ENCODE measurements at places on chromosomes 3 and 15. TPM values are rescaled to one million over a fixed set of nuclear protein-coding genes. Genes with fewer than 3 reads are reported as not detected.
A peak's percentile ranks its signal among the peaks of the same experiment; 100 is the strongest.

DNA sequence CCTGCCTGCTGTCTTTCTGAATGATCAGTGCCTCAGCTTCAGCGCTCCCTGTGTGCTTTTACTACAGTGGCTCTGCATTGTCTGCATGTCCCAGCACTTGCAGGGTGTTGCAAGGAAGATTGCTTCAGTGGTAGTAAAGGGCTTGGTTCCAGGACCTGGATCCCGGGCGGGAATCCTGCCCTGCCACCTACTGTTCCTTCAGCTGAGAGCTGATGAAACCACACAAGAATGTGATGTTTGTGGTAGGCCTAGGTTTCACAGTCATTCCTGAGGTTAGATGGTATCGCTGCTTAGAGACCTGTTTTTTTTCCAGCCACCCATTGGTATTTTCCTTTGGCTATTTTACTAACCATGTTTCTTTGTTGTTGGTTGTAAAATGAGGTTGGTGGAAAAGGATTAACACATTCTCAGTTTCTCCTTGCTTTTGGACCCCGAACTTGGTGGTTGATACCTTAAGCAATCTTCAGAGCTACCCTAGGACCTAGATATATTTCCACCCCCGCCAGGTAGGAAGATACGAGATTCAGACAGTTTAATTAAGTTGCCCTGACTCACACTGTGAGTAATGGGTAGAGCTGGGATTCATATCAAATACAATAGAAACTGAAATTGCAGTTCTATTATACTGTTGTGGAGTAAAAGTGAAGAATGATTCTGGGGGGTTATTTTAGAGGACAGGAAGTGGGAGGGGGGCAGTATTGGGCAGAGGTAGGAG, 11.4 kb downstream of the GPR87 start:
- no peak for DNase-seq

GRCh38 chr3:147415286-147415685, 6.1 kb downstream of the ZIC1 start:
- DNase-seq = no peak

DNA sequence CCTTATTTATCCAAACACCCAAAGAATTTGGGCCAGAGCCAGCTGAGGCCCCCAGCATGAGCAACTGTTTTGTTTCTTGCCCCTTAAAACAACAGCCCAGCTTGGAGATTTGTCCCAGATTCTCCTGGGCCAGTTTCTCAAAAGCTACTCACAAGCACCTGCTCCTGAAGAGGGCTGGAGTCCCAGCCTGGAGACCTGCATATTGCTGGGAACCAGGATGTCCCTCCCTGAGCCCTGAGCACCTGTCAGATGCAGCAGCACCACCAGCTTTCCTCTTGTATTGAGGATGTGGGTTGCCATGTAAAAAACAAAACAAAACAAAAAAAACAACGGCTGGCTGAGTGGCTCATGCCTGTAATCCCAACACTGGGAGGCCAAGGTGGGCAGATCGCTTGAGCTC, 7.0 kb upstream of the RFT1 start:
- DNase-seq = no peak

DNA sequence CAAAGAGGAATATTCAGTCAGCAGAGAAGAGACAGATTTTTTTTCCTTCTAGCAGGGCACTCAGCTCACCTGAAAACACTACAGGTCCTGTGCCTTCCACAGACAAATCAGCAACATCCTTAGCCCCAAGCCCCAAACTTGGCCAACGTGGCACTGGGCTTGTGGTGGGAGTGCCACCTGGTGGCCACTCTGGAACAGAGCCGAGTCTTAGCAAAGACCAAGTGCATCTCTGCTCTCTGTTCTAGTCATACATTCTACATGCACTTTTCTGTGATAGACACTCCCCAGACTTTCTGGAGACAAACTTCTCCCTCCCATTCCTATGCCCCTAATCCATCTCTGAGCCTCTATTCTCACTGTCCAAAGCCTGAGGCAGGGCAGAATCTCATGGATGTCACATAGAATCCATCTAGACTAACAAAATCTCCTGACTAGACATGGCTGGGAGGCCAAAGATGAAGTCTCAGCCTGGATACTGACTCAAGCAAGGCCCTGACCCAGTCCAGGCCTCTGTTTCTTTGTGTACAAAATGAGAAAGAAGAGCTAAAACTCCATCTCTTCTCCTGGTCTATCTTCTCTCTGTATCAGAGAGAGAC, 5.1 kb upstream of the SEMA7A start:
- peak; percentile 87 for DNase-seq

DNA sequence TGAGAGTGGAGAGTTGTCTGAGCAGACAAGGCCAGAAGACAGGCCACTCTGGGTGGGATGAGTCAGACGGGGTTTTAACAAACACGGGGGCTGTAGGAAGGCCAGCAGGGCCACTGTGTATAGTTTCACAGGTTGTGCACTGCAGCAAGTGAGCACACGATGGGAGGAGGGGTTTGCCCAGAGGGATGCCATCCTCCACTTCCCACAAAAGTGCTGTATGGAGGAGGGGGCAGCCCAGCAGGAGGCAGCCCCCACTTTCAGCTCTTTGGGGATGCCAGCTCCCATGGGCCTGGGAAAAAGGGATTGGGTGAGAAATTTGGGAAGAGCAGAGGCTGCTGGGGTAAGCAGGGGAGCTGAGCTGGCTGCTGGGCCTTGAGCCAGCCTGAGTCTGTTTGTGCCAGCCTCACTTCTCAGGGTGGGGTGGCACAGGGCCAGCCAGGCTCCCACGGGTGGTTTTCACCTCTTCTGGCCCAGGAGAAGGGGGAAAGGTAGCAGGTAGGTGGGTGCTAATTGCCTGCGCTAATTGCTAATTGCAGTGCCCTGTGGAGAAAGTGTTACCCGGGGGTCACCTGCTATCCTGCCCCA, 6.7 kb downstream of the ZBTB47 start:
- no peak for DNase-seq

- DNase-seq = no peak
Measured at GRCh38 chr3:87161417-87161816, 65.7 kb upstream of the CHMP2B start.

DNA sequence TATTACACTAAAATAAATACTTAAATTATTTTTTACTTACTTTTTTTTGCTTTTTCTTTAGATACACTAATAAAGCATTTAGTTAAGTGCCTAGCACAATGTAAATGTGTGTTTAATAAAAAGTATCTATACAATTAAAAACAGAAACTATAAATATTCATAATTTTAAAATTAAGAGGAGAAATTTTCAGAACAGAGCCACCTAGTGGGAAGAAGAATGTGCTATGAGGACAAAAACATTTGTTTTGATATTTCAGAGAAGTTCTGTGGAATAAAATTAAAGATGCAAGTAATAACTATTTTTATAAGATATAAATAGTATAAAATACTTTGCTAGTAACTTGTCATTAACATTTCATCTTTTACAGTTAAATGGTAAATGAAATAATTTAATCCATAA, 33.6 kb upstream of the PLSCR5 start:
- no peak for DNase-seq

DNA sequence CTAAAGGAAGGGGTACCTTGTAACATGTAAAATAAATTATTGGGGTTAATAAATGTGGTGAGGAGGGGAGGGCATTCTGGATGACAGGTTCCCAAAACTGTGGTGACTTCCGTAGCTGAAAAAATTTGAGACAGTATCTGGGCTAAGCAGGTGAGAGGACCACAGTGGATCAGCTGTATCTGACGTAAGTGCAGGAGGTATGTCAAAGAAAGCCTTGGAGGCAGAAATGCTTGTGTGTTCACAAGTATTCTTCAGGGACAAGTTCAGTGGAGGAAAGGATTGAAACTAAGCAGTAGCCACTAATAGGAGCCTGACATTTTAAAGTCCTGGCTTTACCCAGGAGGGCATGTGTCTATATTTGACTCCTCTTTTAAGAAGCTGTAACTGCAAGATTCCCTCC, 52.0 kb downstream of the CD86 start:
- no peak for DNase-seq

- DNase-seq = no peak
Measured at GRCh38 chr15:28082891-28083684, 16.0 kb downstream of the OCA2 start.

- DNase-seq = no peak
Measured at GRCh38 chr3:188134079-188134478, 19.9 kb upstream of the LPP start.

GRCh38 chr3:52552089-52552488, 15.7 kb downstream of the UQCC5 start:
- DNase-seq = no peak

GRCh38 chr3:152323834-152324233, 55.1 kb downstream of the MBNL1 start:
- DNase-seq = peak; percentile 35

DNA sequence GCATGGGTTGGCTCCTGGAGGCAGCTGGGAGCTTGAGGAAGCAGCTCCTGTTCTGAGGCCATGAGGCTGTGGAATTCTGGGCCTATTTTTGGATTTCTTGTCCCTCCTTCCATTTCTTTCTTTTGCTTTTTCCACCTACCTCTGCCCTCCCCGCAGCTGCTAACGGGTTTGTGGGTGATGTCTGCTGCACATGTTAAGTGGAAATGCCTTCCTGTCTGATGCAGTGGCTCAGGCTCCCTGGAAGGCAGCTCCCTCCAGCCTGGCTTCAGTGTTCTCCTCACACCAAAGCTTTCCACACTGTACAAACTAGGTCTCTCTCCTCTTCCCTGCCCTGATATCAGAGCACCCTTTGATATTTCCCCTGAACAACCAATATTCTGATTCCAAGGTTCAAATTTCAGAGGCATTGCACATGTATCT, 33.8 kb upstream of the ESYT3 start:
- no peak for DNase-seq

GRCh38 chr3:50575372-50575771, 6.0 kb downstream of the HEMK1 start:
- no peak for DNase-seq

- DNase-seq = no peak
Measured at GRCh38 chr15:47963265-47963664, 157.5 kb upstream of the SLC24A5 start.

- DNase-seq = peak; percentile 29
Measured at GRCh38 chr3:128113817-128114794, 9.5 kb downstream of the RUVBL1 start.

DNA sequence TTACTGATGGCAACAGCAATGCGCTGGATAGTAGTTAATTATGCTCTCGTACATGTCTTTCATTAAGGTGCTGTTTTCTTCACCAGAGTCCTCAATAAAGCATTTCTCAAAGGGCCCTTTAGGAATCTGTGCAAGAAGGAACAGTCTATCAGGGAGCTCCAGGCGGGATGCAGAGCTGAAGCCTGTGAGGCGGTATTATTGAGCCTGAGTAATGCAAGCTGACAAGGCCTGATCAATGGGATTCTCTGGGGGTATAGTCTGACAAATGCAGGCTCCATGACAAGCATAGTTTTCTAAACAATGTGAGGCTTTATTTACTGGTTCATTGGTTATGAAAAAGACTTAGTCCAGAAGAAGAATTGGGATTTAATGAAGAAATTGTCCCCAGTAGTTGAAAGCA, 530.9 kb upstream of the CBLB start:
- DNase-seq = no peak

GRCh38 chr3:71421820-71422566, 161.5 kb downstream of the FOXP1 start:
- peak; percentile 90 for DNase-seq

DNA sequence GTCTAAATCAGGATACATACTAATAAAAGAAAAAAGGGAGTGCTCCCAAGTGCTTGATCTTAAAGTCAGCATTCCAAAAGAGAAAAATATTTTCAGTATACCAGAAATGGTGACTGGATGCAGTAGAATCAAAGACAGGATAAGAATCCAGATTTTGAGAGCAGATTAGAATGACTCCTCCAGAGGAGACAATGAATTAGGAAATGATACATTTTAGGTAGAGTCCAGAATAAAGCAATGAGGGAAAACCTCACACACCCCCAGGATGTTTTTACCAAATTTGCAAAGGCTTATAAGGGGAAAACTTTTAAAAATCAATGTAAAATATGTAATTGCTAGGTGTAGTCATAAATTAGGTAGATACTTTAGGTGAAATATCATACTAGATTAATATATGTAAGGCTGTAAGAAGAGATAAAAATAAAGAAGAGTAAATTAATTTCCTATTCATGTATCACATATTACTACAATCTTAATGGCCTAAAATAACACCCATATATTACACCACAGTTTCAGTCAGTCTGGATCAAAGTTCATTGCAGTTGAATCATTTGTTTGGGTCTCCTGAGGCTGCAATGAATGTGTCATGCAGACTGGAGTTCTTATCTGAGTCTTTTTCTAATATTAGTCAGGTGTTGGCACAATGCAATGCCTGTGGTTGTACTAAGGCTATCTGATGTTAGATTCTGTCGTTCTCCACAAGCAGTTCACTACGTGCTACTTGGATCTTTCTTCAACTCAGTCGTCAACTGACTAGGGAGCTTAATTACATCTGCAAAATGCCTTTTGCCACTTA, 547.8 kb upstream of the EPHA6 start:
- no peak for DNase-seq

DNA sequence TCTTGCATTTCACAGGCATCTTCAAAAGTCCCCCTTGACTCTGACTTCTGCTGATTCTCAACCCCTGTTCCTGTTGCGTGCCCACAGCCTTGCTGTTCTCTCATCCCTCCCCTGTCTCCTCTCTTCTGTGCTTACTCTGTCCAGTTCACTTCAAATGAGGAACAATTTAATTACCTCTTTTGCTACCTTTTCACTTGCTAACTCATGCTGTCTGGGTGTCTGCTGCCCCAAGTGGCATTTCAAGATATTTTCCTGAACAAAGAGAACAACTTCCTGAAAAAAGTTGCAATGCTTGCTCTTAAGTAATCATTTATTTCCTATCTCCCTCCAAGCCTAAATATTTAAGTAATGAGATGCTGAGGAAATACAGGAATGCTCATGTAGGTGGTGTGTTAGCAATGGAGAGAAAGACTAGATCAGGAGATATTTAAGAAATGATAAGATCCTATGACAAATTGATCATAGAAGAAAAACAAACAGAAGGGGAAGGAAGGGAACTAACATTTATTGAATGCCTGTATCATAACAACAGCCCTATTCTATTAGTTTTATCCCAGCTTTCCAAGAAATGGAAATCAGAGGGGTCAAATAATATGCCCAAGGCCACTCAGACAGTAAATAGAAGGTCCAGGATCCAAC, 42.2 kb downstream of the SV2B start:
- DNase-seq = no peak

- DNase-seq = no peak
Measured at GRCh38 chr3:74465715-74466410, 148.6 kb downstream of the CNTN3 start.

DNA sequence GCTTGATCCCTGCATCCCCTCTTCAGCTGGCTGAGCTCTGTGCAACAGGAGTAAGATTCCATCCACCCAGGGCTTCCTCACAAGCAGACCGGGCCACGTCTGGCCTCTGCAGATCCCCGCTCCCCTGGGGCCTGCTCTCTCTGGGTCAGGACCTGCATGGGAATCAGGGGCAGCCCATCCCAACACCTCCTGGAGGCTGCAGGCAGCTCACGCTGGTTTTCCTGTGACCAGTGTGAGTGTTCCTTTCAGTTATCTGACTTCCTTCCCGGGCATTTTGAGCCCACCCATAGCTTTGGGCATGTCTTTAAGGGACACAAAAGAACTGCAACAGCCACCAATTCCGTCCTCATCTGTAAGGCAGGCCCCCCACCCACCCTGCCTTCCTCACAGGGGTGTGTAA, 16.3 kb downstream of the NUP210 start:
- DNase-seq = no peak

The SPRED1 gene
- total RNA-seq = not detected

The CHRNA7 gene
- not detected for total RNA-seq

The SERPINI2 gene
- not detected for total RNA-seq

The FGF7 gene
- total RNA-seq = not detected

The CACNA1D gene
- total RNA-seq = 0.44 TPM

The XCR1 gene
- total RNA-seq = not detected
